Effector CD4-positive, alpha-beta T cell (primary cell): ENCODE measurements at places on chromosomes 2 and 18.

DNA sequence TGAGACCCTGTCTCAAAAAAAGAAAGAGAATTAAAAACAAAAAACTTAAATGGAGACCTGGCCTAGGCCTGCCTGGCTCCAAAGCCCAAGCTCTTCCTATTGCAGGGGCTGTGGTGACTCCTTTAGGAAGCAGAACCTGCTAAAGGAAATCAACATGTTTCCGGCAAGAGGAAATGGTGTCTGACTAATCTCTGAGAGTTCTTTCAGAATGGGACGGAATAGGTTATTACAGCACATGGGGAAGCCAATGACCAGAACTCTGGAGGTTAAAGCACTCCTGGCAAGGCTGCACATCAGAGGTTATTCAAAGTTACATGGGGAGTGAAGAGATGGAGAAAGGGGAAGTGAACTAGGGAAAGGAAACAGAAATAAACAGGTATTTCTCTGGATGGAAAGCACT, 21.4 kb downstream of the KIF3C start:
- DNase-seq, result no peak

GRCh38 chr2:120591572-120591971, 144.1 kb upstream of the GLI2 start:
- no peak for DNase-seq

DNA sequence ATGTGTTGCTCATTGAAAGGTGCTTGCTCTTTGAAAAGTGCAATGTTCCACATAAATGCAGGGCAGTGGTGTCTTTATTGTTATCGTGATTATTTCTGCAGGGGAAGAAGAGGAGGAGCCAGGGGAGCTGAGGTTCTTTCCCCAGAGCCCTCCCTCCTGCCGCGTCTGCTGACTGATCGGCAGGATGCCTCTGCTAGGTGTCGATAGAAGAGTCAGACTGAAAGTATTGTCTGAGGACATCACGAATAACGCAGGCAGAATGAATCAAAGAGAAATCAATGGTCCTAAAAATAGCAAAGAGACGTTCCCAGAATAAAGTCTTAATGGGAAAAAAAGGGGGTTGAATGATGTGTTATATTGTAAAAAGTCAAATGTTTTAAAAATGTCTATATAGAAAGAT, 47.4 kb upstream of the SIX3 start:
- DNase-seq, result no peak

GRCh38 chr2:173606619-173607248, 252.1 kb downstream of the CDCA7 start:
- no peak for DNase-seq

- no peak for DNase-seq
These were observed 46.2 kb upstream of the DNMT3A start for GRCh38 chr2:25387876-25388449.

- DNase-seq, result no peak
These were observed 681 bp upstream of the PTPN18 start for GRCh38 chr2:130355172-130355577.

GRCh38 chr2:120219291-120219690, 3.9 kb downstream of the TMEM185B start:
- no peak for DNase-seq

- DNase-seq, result no peak
These were observed 153.6 kb downstream of the GBX2 start for GRCh38 chr2:236014408-236015131.
